ENCODE measurements at places on chromosomes 16 and 17. TPM values are rescaled to one million over a fixed set of nuclear protein-coding genes. Genes with fewer than 3 reads are reported as not detected.

CFDP1 gene
- 47.9 TPM for total RNA-seq

KREMEN2 gene
- not detected for total RNA-seq

GAS2L2 gene
- not detected for total RNA-seq

HSD11B2 gene
- under 0.01 TPM for total RNA-seq

GRCh38 chr17:61399131-61400065 is at the start of gene TBX2:
Gene TBX2, plus strand, starts transcription at chr17:61399843. Its CDS starts 334 bp downstream, at chr17:61400177.
- peak within 1 kb of the TSS; percentile 100 for H3K4me3 ChIP-seq
- H3K4me1 ChIP-seq = peaks cover 6% of the 10 kb centered on the region
- H3K27ac ChIP-seq = peak within 1 kb of the TSS; percentile 95
- no peaks in the 10 kb centered on the region for H3K27me3 ChIP-seq
- peak; percentile 99 for DNase-seq

DNA sequence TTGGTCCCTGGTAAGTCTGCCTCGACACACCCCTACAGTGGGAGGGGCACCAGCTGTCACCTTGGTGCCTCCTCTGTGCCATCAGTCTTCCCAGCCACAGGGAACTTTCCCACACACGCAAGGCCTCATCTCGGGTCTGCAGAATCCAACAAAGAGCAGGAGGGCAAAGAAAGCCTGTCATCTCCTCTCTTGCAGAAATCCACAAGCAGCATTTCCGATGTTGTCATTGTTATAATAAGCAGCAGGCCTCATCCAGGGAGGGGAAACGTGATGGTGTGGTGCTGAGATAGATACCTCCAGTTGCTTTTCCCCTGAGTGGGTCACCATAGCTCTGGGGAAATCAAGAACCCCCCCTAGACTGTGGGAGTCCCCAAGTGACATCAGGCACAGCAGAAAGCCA is 110.4 kb downstream of the CMIP start:
- no peaks in the 10 kb centered on the region for H3K36me3 ChIP-seq
- no peak for DNase-seq
- H3K4me1 ChIP-seq = peaks cover 3% of the 10 kb centered on the region

- H3K27ac ChIP-seq = no peak overlapping the region
- H3K36me3 ChIP-seq = no peaks in the 10 kb centered on the region
- DNase-seq = no peak
- H3K27me3 ChIP-seq = peaks cover 5% of the 10 kb centered on the region
- no peak overlapping the region for H3K4me3 ChIP-seq
These were observed 23.7 kb downstream of the PIPOX start for GRCh38 chr17:29066606-29067005.

GRCh38 chr16:18969855-18970240 is 13.9 kb upstream of the TMC7 start:
- peaks cover 2% of the 10 kb centered on the region for H3K4me1 ChIP-seq
- DNase-seq = no peak
- no peaks in the 10 kb centered on the region for H3K36me3 ChIP-seq

- H3K27me3 ChIP-seq = no peaks in the 10 kb centered on the region
- H3K36me3 ChIP-seq = no peaks in the 10 kb centered on the region
- no peak overlapping the region for H3K27ac ChIP-seq
- H3K4me3 ChIP-seq = no peak overlapping the region
These were observed 5.9 kb downstream of the CA5A start for GRCh38 chr16:87930456-87930855.

- no peaks in the 10 kb centered on the region for H3K36me3 ChIP-seq
- no peaks in the 10 kb centered on the region for H3K4me1 ChIP-seq
- no peak overlapping the region for H3K27ac ChIP-seq
- H3K4me3 ChIP-seq = no peak overlapping the region
These were observed 683.7 kb upstream of the SALL1 start for GRCh38 chr16:51834794-51835193.

DNA sequence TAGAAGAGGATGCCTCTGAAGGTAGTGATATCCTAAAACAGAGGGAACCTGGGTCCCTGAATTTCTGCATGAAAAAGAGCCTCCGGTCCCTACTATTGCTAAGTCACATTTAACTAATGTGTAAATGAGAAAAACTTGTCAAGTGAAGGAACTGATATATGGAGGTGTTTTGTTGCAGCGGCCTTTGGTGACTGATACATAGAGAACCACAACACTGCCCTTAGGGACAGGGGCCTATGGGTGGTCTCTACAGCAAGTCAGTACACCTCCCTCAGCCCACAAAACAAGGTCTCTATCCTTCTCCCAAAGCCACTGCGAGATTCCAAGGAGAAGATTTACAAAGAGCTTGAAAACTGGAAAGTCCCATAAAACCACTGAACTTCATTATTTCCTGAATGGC is 275.3 kb downstream of the SOX9 start:
- peaks cover 43% of the 10 kb centered on the region for H3K4me1 ChIP-seq
- DNase-seq = no peak
- no peak overlapping the region for H3K4me3 ChIP-seq
- H3K27me3 ChIP-seq = no peaks in the 10 kb centered on the region
- H3K36me3 ChIP-seq = no peaks in the 10 kb centered on the region
- no peak overlapping the region for H3K27ac ChIP-seq

DNA sequence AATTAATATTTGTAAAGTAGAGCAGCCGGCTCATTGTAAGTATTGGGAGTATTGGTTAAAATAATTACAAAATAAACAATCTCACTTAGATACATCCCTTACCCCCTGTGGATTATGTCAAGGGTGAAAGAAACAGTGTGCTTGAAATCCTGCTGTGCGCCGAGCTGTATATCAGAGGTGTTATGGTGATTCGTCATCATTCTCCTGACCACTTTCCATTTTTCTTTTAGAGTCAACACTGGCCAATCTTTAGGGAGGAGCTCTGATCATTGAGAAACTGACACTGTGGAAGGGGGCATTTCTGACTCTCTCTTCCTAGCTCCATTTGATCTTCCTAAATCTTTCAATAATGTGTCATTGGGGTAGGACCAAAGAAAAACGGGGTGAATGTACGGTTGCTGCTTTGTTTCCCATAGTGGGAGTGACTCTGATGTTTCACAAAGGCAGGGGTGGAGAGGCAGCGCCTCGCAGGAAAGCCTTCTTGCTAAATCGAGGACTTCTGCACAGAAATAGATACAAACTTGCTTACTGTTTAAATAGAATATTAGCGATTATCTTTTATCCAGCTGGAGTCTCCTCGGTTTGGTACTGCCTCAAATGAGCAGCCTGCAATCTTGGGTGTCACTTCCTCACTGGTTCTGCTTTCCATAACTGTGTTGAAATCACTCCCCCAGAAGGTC is 123.4 kb downstream of the PRKCB start:
- no peak for DNase-seq
- no peaks in the 10 kb centered on the region for H3K27me3 ChIP-seq
- H3K36me3 ChIP-seq = no peaks in the 10 kb centered on the region
- no peaks in the 10 kb centered on the region for H3K4me1 ChIP-seq
- H3K27ac ChIP-seq = no peak overlapping the region
- no peak overlapping the region for H3K4me3 ChIP-seq

- no peaks in the 10 kb centered on the region for H3K4me1 ChIP-seq
- H3K4me3 ChIP-seq = no peak overlapping the region
- H3K27me3 ChIP-seq = no peaks in the 10 kb centered on the region
- H3K27ac ChIP-seq = no peak overlapping the region
These were observed 51.6 kb downstream of the TEX14 start for GRCh38 chr17:58640202-58640601.

All from fibroblast of lung (primary cell).